ENCODE measurements at places on chromosomes 13 and 19. TPM values are rescaled to one million over a fixed set of nuclear protein-coding genes. Genes with fewer than 3 reads are reported as not detected.

The ZNF527 gene
- 12.5 TPM for total RNA-seq

- no peak for DNase-seq
Measured at GRCh38 chr19:12647490-12648071, 19.0 kb downstream of the MAN2B1 start.

DNA sequence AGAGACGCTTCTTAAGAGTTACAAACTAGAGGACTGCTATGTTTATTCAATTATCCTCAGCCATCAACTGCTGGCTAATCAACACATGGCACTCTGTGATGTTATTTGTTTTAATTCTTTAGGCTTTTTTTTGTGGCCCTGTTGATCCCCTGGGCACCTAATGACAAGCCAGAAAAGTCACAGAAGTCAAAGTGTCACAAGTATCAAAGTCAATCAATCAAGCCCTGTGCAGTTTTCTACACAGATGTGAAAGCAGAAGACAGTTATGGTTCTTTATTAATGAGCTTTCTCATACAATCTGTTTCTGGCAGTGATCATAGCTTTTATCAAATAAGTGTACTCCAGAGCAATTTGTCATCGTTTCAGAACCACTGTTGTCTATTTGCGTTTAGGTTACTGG lies 34.3 kb downstream of the MYO16 start:
- no peak for DNase-seq

DNA sequence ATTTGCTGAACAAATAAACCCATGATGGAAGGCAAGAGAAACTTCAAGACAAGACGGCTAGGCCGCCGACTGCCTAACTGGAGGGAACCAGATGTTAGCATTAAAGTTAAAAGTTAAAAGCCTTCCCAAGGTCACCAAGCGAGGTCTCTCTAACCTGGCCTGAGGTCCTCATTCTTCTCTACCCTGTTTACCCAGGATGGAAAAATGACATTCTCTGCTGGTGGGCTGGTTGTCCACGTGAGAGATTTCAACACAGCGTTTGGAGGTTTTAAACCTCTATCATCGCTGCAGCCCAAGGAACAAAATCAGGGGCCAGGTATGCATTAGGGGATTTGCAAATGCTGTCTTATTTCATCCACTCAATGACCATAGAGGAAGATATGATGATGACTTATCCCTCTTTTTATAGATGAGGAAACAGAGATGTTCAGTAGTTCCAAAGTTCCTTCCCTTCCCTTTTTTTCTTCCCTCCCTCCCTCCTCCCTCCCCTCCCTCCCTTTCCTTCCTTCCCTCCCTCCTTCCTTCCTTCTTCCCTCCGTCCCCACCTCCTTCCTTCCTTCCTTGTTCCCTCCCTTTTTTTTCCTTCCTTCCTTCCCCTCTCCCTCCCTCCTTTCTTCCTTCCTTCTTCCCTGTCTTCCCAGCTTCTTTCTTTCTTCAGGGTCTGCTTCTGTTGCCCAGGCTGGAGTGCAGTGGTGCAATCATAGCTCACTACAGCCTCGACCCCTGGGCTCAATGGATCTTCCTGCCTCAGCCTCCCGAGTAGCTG lies 79.7 kb downstream of the INSR start:
- DNase-seq: no peak

DNA sequence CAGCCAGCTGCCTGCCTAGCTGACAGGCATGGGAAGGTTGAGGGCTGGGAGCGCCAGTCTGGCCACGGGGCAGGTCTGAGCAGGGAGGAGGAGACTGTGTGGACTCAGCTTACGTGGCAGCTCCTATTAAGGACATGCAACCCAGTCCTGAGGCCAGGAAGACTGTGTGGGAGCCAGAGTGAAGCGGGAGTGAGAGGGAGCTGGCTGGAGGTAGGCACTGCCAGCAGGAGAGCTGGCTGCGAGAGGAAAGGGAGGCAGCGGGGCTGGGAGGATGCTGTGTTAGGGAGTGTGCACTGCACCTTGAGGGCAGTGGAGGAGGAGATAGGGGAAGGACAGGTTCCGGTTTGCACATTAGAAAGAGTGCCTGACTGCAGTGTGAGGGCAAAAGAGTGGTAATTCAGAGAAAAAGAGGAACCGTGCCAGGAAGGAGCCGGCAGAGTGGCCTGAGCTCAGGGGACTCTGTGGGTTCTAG lies 99.2 kb downstream of the SLC7A1 start:
- DNase-seq: no peak

DNA sequence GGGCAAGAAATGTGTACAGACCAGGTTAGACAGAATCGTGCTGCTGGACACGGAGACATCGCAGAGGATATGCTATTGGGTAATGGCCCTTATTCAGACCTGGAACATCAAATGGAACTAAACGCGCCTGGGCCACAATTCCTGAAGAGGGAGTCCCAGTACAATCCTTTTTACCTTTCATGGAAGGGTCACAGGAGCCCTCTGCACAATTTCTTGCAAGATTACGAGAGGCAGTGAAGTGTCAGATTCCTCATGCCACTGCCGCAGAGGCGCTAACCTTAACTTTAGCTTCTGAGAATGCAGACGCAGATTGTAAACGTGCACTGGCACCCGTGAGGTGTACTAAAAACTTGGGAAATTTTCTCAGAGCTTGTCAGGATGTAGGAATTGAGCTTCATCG lies 18.1 kb downstream of the CLEC4M start:
- DNase-seq: no peak
